ENCODE measurements at places on chromosomes 16 and 17. TPM values are rescaled to one million over a fixed set of nuclear protein-coding genes. Genes with fewer than 3 reads are reported as not detected.

The UMOD gene
- total RNA-seq = not detected

The ATXN2L gene
- total RNA-seq = 47.6 TPM

The NOS2 gene
- 0.55 TPM for total RNA-seq

The HAS3 gene
- total RNA-seq = 0.15 TPM

The PRKCA gene
- total RNA-seq = 8.1 TPM

The CDH15 gene
- total RNA-seq = not detected

The ELMO3 gene
- total RNA-seq = 0.44 TPM

The AIPL1 gene
- total RNA-seq = not detected
